ENCODE measurements at places on chromosomes 3 and 15. TPM values are rescaled to one million over a fixed set of nuclear protein-coding genes. Genes with fewer than 3 reads are reported as not detected.
A peak's percentile ranks its signal among the peaks of the same experiment; 100 is the strongest.

- no peak for DNase-seq
Observed at GRCh38 chr3:46848271-46849044, 14.8 kb downstream of the MYL3 start.

DNA sequence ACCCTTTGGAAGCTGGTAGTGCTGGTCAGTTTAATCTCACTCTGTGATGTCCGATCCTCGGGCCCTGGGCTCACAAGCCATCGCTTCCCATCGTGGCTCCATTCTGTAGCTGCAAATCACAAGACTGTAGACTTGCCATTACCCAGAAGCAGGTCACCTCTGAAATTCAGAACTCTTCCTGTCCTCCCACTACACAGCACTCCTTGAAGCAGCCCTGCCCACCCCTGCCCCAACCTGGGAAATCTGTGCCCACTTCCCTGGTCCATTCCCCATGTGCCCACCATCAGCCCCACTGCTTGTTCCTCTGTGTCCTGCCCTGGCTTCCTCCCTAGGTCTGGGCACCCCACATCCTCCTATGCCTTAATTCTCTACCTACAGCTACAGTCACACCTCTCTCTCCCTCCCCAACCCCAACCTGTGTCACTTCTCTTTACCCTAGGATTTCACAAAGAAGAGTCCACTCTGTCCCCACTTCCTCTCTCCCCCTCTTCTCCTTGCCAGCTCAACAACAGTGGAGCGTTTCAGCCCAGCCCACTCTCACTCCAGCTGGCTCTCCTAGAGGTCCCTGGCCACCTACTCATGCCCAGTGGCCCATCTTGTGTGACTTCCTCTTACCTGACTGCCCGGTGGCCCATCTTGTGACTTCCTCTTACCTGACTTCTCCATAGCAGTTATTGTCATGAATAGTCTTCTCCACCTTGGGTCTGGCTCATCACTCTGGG, 8.3 kb downstream of the ZNF710 start:
- DNase-seq = no peak

- DNase-seq = no peak
Observed at GRCh38 chr15:74421302-74422245, 12.2 kb downstream of the SEMA7A start.

DNA sequence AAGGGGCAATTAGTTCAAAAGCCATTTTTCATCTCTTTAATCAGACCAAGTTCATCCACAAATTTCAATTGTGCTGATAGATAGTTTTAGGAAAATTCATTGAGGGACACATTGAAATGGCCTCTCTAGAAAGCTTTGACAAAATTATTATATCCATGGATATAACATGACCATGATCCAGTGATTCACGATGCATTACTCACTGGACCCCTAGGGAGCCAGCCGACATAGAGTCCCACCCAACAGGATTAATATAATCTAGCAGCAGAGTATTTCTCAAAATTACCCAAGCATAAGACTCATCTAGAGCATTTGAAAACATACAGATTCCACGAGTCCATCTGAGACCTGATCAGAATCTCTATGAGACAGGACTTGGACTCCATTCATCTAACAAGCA, 100.3 kb downstream of the FRMD5 start:
- DNase-seq = no peak

GRCh38 chr3:46065294-46065705, 38.0 kb upstream of the XCR1 start:
- DNase-seq = peak; percentile 95

DNA sequence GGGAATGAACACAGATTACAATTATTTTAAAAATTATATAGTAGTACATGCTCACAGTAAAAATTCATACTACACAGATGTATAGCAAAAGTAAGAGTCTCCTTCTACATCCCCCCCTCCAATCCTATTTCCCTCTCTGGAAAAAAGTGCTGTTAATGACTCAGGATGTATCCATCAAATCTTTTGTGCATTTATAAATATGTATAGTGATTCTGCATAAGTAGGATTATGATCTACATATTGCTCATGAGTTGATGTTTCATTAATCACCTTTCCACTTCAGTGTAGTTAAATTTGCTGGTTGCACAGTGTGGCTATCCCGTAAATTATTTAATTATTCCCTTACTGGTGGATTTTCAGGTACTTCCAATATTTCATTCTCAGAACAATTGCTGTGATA, 25.3 kb downstream of the ARL14 start:
- no peak for DNase-seq

DNA sequence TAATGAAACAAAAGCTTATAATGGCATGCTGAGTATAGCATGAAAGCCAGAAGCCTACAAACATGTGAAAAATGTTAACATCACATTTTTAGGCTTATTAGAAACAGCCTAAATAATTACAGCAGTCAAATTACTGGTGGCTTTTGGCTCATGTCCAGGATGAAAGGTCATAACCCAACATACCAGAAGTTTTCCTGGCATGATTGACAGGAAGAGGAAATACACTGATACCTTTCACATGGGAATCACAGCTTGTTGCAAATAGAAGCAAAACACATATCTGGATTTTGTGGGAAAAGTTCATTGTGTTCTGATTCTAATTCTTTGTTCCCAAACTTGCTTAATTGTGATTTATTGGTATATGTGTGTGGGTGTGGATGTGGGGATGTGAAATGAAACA, 393.5 kb upstream of the ARRDC4 start:
- no peak for DNase-seq

Gene C15orf62
- 0.77 TPM for total RNA-seq

Gene PDE8A
- total RNA-seq = 34.3 TPM

Measured in CD4-positive, alpha-beta T cell (primary cell).